AG20443 (cell line): ENCODE measurements at places on chromosomes 3 and 15.

DNA sequence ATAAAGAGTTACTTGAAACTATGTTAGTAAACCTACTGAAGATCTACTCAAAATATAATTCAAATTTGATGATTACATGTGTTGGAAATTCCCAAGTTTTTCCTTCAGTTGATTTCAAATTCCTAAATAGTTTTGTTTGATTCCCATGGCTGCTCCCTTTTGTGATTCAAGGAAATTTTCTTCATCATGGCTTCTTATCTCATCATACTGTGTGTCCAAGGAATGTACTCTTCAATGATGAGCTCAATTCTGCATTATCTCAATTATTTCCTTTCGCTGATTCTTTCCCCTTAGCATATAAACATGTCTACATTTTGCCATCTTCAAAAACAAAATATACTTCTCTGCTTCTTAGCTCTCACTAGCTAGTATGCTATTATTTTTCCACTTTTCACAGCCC is 460.4 kb upstream of the NAALADL2 start:
- DNase-seq = no peak

DNA sequence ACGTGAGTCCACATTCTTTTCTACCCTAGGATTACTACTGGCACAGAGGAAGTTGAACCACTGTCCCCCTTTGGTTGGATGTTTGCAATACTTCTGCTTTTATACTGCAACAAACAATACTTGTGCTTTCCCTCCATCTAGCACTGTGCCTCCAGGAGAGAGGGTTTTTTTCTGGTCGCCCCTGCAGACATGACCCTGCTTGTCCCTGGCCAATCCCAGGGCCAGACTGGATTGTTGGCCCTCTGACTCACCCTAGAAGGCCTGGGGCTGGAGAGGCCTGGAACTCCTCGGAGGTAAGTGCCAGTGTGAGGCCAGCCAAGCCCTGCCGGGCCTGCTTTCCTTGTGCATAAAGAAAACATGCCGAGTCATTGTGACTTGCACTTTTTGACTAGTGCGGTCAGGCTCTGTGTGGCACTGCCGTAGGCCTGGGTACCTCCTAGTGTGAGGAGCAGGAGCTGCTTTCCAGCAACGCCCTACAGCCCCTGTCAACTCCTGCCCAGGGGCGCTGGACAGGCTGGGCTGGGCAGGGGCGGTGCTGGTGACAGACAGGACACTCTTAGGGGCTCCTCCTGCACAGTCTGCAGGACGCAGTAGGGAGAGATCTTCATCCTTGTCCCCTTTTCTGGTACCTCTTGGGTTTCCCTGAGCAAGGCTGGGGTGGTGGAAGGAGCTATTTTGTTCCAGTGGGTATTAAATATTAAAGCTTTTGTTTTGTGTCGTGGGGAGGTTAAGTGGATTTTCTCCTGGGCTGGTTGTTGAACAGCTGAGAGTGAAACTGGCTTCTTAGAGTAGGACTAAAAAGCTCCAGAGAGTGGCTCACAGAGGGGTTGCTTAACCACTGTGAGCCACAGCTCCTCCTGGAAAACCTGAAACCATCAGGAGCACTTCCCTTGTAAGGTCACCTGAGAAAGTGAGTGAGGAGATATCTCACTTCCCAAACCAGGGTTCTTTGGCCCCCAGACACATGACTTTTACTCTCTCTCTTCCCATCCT is 14.4 kb upstream of the TKT start:
- peak; percentile 96 for DNase-seq

GRCh38 chr3:169501777-169502320 is 161.7 kb downstream of the MECOM start:
- DNase-seq = no peak

DNA sequence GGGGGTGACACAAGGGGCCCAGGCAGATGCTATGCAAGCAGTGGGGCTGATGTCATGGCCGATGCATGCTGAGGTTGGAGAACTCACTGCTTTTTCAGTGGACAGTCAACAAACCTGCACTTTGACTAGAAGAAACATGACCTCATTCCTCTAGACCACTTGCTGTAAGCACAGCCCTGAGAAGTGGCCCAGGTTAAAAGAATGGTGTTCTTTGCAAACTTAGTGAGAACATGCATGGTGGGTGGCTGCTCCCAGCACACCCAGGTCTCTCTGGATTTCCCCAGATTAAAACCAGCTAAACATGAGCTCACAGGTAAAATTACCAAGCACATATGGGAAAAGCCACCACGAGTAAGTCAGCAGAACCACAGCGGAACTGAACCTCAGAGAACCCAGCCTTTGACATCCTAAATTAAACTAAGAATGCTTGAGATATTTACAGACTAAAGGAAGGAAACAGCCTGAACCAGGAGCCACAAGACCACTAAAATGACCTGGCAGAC is 15.5 kb downstream of the DLEC1 start:
- DNase-seq = no peak

DNA sequence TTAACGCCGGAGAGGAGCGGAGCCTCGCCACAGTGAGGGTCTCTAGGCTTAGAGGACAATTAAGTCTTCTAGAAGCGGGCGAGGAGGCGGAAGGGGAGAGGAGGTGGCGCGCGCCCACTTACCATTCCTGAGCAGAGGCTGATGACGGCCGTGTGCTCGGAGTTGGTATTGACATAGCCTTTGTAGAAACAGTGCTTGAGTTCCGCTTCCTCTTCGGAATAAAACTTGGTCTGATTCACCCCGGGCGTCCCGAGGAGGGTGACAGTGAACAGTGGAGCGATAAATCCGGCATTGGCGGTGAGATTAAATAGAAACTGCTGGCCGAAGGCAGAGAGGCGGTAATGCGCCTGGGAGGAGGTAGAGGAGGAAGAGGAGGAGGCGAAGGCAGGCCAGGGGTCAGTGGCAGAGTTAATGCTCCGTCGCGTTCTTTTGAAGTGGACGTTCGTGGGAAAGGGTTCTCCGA is 1.3 kb downstream of the ADAMTS9 start:
- peak; percentile 57 for DNase-seq

GRCh38 chr15:45148076-45149059 is 18.6 kb downstream of the DUOX1 start:
- no peak for DNase-seq

DNA sequence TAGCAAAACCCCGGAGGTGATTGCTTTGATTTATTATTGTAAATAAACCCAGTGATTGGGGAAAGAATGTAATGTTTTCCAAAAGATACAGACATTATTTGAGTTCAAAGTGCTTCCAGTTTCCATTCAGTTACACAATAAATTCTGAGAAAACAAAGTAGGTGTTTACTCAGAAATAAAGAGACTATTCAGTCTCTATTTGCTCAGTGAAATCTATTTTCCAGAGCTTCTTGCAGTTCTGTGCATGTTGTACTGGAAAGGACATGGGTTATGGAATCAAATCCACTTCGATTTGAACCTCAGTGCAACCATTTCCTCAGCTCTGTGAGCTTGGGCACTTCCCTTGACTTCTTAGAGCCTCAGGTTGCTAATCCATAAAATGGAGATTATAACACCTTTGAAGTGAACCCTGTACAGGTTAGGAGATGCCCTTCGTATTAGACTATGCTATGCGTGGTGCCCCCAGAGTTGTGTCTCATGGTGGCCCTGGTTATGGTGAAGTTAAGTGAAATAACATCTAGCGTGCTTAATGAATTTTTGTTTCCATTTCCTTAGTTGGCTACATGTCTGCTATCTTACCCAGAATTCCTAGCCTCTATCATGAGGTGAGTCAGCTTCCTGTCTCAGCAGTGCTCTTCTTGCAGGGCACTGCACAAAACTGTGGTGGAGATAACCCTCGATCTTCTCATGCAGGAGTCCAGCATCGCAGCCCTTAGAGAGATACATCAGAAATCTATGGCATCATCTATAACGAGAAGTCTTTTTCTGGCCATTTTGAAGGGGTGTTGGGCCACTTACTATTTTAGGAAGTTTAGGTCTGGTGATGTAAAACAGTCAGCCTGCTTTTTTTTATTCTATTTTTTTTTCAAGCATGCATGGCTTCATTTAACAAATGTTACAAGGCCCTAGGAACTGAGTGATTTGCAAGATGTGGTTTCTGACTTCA is 97.7 kb downstream of the RPL39L start:
- DNase-seq = no peak

- DNase-seq = no peak
Measured at GRCh38 chr3:125005676-125006075, 50.1 kb downstream of the HEG1 start.
